Activated CD4-positive, alpha-beta T cell treated with anti-CD3 and anti-CD28 coated beads, Interleukin-2, amount 50 U/mL, for 1 hour (primary cell): ENCODE measurements at places on chromosomes 12 and 14.

DNA sequence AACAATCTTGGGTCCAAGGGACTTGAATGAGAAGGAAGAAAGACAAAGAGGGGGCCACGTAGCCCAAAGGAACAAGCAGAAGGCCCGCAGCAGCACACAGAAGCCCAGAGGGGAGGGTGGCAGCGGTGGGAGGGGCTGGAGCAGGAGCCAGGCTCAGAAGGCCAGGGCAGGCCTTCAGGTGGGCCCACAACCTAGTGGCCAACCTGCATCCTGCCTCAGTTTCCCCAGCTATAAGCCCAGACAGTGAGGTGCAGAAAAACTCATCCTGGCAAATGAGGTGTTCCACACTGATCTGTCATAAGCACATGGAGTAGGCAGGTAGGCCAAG, 34.1 kb downstream of the LTBP2 start:
- no peak for DNase-seq

GRCh38 chr12:132547205-132547740, 57.3 kb downstream of the FBRSL1 start:
- DNase-seq, result no peak

- no peak for DNase-seq
Measured at GRCh38 chr12:31405021-31405420, 79.1 kb upstream of the SINHCAF start.

DNA sequence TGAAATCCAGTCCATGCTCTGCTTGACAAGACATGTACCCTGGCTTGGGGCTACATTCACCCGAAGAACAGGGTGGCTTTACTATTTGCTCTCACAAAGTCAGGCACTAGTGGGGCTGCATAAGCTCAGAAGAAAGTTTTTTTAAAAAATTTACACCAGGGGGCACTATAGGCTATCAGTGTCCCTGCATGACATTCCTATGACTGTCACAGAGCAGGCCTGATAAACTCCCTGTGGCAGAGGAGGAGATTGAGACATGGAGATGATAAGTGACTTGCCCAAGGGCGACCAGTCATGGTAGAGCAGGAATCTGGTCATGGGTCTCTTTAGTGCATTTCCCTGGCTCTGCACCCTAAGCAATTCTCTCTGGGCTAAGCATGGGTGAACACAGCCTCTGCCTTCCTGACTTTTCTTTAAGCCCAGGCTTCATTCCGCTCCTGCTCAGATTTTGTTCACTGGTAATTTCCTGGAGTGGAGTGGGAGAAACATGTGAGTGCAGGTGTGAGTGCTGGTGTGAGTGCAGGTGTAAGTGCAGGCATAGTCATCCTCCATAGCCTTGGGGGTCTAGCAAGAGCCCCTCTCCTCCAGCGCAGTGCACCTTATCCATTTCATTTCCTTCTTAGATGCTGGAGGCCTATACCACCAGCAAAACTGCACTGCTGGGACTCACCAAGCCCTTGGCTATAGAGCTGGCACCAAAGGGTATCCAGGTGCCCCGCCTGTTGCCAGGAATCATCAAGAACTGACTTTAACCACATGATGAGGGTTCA, 91.6 kb downstream of the DHRS2 start:
- no peak for DNase-seq
